ENCODE measurements at places on chromosomes 12 and 14.

GRCh38 chr14:74739293-74740030, 23.7 kb upstream of the YLPM1 start:
- DNase-seq: peak; percentile 11

- peak; percentile 85 for DNase-seq
These were observed 194.1 kb downstream of the MON2 start for GRCh38 chr12:62660756-62661155.

DNA sequence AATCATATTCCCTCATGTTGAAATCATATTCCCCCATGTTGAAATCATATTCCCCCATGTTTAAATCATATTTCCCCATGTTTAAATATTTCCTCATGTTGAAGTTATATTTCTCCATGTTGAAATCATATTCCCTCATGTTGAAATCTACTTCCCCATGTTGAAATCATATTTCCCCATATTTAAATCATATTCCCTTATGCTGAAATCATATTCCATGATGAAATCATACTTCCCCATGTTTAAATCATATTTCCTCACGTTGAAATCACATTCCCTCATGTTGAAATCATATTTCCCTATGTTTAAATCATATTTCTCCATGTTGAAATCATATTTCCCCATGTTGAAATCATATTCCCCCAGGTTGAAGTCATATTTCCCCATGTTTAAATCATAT, 34.6 kb upstream of the ADGRD1 start:
- no peak for DNase-seq

- DNase-seq: no peak
These were observed 285.0 kb upstream of the GRIP1 start for GRCh38 chr12:66963901-66964300.

DNA sequence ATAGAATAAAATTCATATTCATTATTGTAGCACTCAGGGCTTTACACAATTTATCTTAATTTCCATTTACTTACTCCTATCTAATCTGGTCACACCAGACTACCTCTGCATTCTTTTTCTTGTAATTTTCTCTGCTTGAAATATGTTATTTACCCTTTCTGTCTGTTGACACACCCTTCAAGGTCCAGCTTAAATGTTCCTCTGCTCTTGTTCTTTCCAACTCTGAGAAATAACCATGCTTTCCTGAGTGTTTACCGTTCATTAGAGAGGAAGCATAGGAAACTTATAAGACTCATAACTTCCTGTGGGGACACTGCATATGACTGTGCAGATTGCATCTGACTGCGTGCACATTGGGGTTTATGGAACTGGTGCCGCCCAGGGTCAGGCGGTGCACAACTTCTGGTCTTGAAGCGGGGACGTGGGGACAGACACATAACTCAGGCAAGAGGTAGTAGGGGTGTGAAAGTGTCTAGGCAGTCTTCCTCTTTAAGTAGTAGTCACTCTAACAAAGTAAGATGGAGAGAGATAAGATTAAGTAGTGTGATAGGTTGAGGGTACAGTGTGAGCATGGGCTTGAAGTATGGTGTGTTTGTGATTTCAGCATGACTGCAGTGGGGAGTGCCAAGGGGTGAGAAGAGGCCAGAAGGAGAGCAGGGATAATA, 42.6 kb upstream of the FOXJ2 start:
- no peak for DNase-seq

- DNase-seq: peak; percentile 68
These were observed 30.4 kb downstream of the NUAK1 start for GRCh38 chr12:106108185-106108835.
